ENCODE measurements at places on chromosomes 3 and 15.

DNA sequence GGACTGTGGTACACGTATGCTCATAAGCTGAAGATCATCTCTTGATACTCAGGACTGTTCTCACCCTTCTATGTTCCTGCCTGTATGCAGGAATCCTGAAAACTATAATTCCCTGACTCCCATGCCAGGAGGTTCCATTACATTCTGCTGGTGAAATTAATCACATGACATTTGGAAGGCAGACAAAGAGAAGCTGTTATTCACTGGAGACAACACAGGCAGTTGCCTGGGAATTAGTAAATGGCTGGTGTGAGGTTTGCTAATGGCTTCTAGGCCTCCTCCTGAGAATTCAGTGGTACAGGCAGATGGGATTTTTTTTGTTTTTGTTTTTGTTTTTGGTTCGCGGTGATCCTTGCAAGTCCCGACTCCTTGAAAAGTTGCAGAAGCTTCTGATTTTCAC is 91.4 kb downstream of the CTNNB1 start:
- DNase-seq, result no peak

DNA sequence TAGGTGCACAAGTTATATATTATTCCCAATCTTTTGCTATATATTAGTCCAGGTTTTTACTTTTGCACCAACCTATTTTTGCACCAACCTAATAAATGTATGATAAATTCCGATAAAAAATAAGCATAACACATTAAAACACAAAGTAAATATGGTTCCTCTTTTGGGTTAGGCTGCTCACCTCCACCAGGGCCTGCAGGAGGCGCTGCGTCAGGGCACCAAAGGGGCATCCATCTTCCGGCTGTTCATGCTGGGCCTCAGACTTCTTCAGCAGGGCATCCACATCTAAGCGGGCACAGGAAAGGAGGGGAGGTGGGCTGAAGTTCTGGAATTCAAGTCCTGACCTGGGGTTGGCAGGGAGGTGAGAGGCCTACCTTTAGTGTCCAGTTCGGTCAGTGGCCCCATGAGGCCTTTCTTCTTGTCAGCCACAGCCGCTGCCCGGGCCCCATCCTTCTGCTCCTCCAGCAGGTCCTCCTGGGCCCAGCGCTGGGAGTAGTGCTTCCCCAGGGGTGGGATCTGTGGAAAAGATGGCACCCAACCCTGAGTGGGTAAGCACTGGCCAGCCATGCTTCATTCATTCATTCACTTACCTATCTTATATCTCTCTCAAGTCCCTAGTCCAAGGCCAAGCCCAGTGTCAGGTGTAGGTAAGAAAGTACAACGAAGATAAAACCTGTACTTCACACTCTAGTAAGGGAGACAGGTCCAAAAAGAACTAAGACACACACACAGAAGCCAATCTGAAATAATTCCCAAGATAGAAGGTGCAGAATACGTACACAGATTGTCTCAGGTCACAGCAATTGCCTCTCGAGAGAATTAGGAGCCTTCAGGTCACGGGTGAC is 5.2 kb downstream of the TADA3 start:
- no peak for DNase-seq

DNA sequence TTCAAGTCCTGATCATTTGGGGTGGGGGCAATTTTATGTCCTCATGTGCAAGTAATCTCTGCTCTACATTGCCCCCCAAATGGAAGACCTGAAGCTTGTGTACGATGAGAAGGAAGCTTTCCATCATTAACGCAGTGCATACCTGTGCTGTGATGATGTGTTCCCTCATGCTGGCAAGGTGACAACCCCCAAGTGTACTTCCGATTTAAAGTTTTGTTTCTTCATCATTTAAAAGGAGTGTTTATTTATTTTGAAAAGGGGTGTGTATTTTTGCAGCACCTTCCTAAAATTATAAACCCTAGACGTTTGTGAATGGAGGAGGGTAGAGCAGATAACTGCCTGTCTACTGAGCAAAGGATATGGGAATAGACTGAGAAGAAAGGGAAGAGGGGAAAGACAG is 45.3 kb downstream of the C2CD4A start:
- DNase-seq, result no peak

DNA sequence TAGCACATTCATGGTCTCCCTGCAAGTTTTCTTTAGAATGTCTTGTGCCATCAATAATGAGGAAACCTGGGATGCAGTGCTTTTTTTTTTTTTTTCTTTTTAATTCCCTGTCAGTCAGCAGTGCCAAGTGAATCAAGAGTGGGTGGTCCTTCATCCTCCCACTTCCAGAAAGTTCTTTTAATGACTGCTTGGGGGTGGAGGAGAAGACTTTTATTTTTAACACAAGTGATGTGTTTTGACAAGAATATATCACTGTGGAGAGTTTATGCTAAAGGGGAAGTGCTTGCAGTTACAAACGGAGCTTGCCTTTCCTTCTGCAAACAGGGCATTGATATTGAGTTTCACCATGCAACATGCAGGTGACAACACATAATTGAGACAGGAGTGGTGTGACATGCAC is 69.7 kb downstream of the CACNA2D3 start:
- DNase-seq, result no peak

GRCh38 chr3:112804021-112804420 is 42.6 kb downstream of the CD200R1L start:
- DNase-seq, result no peak

GRCh38 chr3:185401319-185401955 is 38.5 kb downstream of the MAP3K13 start:
- no peak for DNase-seq
